Body of pancreas (tissue), 4 donors: ENCODE measurements at places on chromosomes 3 and 15. TPM values are rescaled to one million over a fixed set of nuclear protein-coding genes. Genes with fewer than 3 reads are reported as not detected.

DNA sequence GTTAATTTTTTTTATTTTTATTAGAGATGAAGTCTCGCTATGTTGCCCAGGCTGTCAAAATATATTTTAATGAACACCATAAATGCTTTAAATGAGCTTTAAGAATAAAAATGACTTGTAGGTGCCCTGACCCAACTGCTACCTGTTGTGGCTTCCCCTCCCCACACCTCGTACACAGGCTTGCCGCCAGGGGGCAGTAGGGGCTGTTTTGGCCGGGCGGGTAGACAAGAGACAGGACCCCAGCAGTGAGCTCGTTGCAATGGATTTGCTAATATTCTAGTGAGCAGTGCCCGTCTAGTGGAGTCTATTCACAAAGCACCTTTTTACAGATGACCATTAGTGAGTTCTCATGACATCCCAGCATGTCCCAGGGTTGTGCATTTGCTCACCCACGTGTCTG lies 418.1 kb downstream of the OCA2 start:
- H3K27ac ChIP-seq: no peak overlapping the region
- no peaks in the 10 kb centered on the region for H3K27me3 ChIP-seq
- no peaks in the 10 kb centered on the region for H3K4me1 ChIP-seq

GRCh38 chr15:29888646-29889045 lies 66.4 kb upstream of the TJP1 start:
- no peak overlapping the region for H3K4me3 ChIP-seq
- DNase-seq: no peak

DNA sequence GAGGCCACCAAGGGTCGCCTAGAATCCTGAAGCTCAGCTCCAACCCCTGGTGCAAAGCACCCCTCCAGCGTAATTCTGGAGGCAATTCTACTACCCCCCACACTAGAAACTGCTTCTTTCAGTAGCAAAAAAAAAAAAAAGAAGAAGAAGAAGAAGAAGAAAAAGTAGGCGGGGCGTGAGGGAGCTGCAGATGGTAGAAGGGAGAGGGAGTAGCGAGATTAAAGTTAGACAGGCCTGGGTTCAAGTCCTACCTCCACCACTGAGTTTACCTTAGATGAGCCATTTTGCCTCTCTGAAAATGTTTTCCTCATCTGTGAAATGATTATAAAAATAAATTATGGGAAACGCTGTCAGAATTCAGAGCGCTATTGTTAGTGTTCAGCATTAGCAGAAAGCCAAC lies 913 bp downstream of the FAM174B start:
- H3K4me1 ChIP-seq: peaks cover 53% of the 10 kb centered on the region
- no peaks in the 10 kb centered on the region for H3K27me3 ChIP-seq
- no peak for DNase-seq
- H3K36me3 ChIP-seq: no peaks in the 10 kb centered on the region

Gene PLSCR1
- total RNA-seq: 64.9 TPM

Gene SST
- total RNA-seq: 738 TPM

Gene ZNF620
- total RNA-seq: 6.9 TPM
